NCI-H1105 (cell line): ENCODE measurements at places on chromosomes 16 and 17.

GRCh38 chr17:78946131-78946530 lies 20.9 kb upstream of the TIMP2 start:
- no peak for DNase-seq

GRCh38 chr17:12909511-12909910 lies 108.3 kb downstream of the ELAC2 start:
- DNase-seq, result no peak

DNA sequence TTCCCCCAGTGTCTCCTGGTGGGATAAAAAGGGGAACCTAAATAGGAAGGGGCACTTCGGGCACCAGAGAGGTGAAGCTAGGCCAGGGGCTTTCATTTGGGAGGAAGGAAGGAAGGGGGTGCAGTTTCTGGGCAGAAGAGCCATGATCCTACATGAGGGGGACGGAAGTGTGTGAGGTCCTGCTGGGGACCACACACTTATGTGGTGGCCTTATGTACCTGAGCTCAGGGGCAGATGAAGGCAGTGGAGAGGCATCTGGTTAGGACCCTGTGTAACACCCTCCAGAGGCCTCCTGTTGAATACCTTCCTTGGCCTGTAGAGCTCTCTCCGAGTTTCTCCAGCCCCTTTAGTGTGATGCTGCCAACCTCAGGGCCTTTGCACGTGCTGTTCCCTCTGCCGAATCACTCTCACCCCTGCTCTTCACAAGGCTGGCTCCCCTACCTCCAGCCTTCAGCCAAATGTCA lies 21.2 kb downstream of the IGFBP4 start:
- DNase-seq, result no peak

GRCh38 chr17:72297326-72298115 lies 176.7 kb downstream of the SOX9 start:
- no peak for DNase-seq

DNA sequence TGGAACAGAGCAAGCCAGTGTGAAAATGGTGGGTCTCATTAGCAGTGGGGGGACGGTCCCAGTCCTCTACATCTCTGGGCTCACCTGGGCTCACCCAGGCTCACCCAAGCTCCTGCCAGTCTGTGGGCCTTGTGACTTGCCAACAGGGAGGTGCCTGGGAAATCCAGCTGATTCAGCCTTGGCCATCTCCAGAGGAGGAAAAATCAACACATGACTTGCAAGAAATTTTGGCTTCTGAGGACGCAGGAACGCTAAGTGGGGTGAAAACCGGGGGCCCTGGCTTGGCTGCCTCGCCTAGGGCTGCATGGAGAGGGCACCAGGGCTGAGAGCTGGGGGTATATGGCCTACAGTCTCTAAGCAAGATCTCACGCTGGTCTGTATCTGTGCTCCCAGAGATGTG lies 47.7 kb downstream of the VAC14 start:
- no peak for DNase-seq

DNA sequence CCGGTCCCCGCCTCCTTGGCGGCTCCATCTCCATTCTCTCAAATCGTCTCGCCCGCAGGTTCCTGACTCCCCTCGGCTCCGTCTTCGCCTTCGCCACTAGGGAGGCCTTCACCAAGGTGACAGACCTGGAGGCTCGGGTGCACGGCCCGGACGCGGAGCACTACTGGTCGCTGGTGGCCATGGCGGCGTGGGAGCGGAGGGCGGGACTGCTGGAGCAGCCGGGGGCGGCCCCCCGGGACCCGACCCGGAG lies 862 bp downstream of the GLTPD2 start:
- DNase-seq, result no peak

DNA sequence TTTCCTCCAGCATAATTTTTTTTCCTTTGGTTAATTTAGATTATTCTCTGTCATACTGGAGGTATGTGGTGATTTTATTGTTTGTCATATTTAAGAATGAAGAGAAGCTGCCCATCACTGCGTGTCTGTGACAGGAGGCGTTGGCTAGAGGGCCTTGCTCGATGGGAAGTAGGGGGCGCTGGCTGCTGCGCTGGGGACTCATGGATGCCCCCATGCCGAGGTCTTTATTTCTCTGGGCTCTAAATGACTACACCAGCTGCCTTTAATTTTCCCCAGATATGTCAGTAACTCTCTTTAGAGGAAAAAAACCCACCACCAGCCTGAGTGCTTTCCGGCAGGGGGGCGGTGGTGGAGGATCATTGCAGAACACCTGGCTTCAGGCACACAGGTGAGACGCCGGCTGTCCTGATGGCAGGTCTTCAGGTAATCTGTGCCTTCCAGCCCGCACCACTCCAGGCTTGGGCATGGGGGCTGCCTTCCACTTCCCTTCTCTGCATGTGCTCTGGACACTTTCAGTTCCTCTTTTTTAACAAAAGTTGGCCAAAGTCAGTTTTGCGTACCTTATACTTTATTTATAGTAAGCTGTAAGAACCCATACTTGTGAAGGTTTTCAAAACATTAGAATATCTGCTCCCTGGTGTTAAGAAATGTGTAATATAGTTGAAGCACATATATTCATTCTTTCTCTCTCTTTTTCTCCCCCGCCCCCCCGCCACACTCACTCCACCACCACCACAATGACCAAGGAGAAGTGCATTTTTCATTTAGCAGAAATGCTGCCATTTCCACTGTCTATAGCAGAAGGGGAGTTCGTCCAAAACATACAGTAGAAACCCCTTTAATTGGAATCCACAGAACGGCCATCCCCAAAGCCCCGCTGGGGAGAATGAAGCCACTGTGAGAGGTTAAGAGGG lies 192.7 kb downstream of the RPTOR start:
- no peak for DNase-seq

DNA sequence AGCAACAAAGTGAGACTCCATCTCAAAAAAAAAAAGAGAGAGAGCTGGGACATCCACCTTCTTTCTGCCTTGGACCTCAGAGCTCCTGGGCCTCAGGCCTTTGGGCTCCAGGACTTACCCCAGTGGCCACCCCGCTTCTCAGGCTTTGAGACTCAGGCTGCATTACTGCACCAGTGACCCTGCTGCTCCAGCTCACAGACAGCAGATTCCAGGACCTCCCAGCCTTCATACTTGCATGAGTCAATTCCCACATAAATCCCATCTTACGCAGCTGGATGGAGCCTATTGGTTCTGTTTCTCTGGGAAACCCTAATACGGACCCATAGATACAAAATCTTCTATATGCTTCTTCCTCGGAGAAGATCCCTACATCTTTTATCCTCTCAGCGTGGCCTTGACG lies 2.1 kb upstream of the CEP295NL start:
- no peak for DNase-seq

DNA sequence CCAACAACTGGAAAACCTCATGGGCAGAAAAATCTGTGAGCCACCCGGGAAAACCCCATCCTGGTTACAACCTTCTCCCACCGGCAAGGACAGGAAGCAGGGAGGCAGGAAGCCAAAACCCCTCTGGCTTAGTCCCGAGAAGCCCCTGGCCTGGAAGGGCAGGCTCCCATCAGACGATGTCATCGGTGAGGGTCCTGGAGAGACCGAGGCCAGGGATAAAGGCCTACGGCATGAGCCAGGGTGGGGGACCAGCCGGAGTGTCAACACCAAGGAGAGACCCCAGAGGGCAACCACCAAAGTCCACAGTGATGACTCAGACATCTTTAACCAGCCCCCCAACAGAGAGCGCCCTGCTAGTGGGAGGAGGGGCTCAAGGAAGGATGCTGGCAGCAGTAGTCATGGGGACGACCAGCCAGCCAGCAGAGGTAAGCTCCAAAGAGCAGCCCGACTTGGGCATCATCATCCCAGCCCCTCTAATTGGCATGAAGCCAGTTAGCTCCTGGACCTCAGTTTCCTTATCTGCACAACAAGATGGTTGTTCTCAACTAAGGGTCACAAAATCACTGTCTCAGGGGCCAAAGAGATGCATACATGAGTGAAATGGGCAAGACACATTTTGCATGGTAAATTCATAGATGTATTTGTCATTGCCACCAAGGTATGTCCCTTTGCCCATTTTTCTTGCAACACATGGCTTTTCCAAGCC lies 190.7 kb downstream of the KATNIP start:
- DNase-seq, result no peak

DNA sequence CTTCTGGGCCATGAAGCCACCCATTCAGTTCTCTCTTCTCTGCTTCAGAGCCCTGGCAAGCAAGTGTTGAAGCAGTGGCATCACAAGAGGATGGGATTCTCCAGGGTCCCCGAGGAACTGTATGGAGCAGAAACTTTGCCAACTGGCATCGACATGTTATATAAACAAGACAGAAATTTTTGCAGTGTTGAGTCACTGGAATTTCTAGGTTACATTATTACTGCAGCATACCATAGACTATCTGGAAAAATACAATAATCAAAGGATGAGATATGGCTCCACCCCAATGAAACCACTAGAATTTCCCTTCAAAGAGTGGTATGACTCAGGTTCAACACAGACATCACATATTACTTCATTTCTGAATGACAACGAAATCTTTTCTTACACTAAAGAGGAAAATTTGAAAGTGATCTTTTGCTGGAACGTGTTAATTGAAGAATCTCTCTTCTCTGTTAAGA lies 343.0 kb upstream of the DYNLRB2 start:
- no peak for DNase-seq

DNA sequence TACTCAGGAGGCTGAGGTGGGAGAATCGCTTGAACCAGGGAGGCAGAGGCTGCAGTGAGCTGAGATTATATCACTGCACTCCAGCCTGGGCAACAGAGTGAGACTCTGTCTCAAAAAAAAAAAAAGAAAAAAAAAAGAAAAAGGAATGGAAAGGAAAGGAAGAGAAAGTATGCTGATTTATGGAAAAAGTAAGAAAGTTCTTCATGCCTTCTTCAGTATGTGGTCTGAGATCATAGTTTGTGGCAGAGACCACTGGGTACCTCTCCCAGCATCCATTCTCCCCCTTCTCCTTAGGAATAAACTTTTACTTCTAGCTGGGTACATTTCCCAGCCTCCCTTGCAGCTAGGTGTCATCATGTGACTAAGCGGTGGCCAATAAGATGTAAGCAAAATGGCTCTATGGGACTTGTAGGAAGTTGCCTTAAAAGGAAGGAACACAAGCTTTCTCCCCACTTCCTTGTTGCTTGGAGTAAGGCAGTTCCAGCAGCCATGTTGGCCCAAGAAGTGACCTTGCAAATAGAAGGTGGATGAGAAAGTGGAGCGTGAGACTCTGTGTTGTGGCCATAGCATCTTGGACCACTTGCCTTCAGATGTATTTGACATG lies 26.1 kb upstream of the XPO6 start:
- no peak for DNase-seq

GRCh38 chr17:48597778-48598631 lies 4.4 kb upstream of the HOXB5 start:
- peak; percentile 17 for DNase-seq

DNA sequence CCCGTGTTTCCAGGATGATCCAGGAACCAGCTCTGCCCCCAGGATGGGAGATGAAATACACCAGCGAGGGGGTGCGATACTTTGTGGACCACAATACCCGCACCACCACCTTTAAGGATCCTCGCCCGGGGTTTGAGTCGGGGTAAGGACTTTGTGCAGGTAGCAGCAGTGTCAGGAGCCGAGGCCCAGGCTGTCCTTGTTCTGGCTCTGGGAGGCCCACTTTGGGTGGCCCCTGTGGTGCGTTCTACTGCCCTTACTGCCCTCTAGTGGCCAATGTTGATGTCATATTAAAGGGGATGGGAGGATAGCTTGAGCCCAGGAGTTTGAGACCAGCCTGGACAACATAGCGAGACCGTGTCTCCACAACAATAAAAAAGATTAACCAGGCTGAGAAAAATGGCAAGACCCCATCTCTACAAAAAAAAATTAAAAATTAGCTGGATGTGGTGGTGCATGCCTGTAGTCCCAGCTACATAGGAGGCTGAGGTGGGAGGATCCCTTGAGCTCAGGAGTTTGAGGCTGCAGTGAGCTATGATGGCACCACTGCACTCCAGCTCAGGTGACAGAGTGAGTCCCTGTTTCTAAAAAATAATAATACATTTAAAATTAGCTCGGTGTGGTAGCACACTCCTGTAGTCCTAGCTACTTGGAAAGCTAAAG lies 20.9 kb upstream of the CLEC18A start:
- DNase-seq, result peak; percentile 3

DNA sequence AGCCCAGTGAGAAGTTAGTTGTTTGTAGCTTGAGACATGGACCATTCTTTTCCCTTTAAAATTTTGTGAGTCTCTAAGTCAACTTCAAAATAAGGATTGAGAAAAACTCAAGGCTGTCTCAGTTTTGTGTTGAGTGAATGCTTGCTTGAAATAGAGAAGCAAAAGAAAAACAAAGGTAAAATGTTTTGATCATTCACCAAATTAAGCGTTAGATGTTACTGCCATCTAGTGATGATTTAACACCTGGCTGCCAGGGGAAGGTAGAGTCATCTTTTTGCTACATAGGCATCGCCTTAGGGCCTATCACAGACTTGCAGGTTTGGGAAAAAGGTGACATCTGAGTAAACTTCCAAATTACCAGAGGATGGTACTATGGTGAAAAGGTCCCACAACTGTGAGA lies 74.4 kb downstream of the PCTP start:
- no peak for DNase-seq

DNA sequence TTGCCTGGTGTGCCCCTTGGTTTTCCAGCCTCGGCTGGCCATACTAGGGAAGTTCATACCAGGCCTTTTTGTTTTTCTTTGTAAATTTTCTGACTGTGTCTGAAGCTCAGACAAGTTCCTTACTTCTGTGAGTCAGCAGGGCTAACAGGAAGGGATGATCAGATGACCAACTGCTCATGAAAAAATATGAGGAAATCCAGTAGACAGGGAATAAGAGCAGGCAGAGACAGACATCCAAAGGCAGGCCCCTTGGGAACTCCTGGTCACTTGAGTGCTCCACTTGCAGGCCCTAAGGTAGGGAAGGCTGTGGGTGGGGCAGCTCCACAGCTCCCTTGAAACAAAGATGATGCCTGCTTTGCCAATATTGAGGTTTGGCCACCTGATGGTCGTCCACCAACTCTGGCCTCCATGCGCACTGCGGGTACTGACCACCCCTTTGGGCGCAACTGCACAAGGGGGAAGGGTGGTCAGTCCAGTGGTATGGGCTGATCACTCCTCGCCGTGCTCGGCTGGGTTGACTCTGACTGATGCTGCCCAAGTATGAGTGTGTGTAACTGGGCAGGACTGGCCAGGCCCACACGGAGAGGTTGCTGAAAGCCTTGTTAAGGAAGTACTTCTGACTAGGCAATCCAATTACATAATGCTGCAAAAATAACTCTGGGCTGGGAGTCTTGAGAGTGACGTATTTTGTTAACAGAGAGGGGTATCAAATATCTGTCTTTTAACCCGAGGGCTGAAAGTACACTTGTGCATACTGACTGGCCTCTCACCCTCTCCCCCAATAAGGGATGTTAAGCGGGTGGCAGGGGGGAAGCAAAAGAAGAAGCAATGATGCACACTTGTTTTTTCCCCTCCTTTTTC lies 20.8 kb upstream of the ZFHX3 start:
- no peak for DNase-seq
